SHP77 treated with DMSO at 0.1 percent for 48 hours (cell line): ENCODE measurements at places on chromosomes 2 and 18.

GRCh38 chr2:73177645-73178255, 24.6 kb upstream of the NOTO start:
- no peak for DNase-seq

GRCh38 chr2:152034257-152034801, 64.5 kb downstream of the CACNB4 start:
- no peak for DNase-seq

GRCh38 chr2:105754994-105755393, 10.3 kb downstream of the NCK2 start:
- no peak for DNase-seq

GRCh38 chr2:81304154-81304830, 999.7 kb upstream of the LRRTM1 start:
- DNase-seq, result no peak

DNA sequence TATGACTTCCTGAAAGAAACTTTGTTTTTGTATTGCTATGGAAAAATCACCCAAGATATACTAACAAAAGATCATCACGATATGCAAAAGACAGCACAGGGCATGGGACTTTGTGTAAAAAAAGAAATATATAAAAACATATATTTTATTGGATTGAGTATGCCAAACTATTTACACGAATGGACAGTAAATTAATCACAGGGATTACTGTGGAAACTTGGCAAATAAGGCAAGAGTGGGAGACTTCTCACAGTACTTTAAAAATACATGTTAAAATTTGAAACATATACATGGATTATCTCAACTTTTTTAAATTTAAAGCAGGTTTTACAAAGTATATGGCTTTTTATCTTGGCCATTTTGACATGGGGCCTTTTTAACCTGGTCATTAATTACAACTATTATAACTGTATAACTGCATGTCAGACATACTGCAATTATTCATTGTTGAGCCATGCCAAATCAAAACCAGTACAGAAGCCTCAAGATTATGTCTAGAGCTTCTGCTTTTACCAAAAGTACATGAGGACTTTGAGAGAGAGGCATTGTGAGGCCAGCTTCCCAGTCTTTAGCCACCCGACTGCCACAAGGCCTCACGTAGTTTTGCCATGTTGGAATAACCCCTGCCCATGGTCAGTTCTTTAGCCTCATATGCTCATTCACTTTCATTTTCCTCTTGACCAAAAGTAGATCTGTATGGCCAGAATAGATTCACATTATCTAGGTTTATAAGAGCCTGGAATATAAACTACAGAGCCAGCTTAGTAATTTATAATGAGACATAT, 419.8 kb downstream of the SETBP1 start:
- DNase-seq, result no peak

DNA sequence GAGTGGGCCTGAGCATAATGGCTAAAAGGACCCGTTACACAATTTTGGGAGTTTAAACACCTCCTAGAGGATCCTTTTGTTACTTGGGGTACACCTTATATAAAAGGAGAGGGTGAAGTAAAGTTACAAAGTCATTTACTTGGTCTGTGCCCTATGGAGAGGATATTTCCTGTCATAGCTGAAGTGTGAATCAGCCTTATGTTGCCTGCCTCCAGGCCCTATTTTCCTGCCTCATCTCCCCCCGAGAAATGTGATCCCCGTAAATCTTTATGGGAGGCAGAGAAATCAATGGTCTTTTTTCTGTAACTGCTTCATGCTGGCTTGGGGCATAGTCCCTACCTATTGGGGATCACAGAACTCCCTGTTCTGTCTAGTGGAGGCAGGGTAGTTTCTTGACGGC, 906.6 kb downstream of the DSC3 start:
- no peak for DNase-seq

- no peak for DNase-seq
Measured at GRCh38 chr2:7033136-7033960, 116.1 kb downstream of the RNF144A start.

DNA sequence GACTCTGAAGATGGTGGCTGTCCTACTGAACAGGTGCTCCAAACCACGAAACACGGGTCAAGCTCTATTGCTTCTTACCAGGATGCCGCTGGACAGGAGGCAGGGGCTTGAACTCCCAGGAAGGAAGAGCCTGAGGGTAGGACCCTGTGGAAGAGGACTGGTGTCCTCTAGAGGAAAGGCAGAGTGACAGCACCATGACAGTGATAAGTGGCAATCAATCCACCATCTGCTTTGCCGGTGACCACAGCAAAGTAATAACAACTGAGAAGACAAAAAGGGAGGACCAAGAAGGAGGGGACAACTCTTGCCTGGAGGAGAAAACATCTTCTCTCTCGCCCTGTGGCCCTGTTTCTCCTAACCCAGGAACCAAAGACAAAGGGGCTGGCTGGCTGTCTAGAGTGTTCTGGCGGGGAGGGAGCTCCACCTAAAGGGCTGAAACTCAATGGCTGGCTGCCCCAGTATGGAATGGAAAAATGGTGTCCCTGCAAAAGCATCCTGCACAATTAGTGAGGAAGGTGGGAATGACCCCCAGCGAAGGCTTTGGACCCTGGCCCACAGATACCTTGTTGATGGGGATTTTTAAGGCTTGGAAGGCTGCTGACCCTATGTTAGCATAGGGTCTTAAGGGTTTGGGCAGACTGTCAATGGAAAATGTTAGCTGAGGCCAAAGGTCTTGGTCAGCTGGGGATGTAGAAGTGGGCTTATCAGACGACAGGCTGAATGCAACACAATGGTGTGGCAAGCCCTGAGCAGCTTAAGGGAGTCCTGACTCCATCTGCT, 35.4 kb downstream of the PROC start:
- DNase-seq, result peak; percentile 29

DNA sequence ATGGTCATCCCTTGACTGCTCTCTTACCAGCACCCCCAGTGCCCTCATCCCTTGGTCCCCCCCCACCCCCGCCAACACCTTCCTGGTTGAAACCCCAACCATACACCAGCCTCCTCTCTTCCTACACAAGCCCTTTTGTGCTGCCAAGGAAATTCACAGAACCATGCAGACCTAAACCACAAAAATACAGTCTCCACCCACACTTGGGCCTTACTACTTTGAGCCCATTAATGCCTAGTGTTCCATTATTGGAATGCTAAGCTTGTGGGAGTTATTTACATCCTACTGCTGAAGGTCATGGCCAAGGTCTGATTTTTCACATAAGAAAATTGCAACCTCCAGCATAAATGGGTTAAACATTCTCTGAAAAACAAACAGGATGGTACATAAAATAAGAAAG, 4.1 kb upstream of the CRACDL start:
- no peak for DNase-seq

DNA sequence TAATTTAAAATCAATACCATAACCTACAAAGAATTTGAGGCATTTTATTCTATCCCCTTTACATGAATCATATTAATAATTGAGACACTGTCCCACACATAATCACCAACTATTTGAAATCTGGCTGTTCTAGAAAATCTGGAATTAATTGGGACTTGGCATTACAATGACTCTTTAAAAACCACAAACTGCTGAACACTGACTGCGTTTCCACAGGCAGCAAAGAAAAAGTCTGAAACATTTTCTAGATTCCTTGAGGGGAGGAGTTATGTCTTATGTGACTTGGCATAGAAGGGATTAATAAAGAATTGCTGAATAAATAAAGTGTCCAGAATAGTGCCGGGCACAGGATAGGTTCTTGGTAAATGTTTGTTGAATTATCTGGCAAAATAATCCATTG, 61.4 kb downstream of the GPR39 start:
- no peak for DNase-seq

- DNase-seq, result no peak
Measured at GRCh38 chr2:225463449-225463848, 63.9 kb downstream of the NYAP2 start.

DNA sequence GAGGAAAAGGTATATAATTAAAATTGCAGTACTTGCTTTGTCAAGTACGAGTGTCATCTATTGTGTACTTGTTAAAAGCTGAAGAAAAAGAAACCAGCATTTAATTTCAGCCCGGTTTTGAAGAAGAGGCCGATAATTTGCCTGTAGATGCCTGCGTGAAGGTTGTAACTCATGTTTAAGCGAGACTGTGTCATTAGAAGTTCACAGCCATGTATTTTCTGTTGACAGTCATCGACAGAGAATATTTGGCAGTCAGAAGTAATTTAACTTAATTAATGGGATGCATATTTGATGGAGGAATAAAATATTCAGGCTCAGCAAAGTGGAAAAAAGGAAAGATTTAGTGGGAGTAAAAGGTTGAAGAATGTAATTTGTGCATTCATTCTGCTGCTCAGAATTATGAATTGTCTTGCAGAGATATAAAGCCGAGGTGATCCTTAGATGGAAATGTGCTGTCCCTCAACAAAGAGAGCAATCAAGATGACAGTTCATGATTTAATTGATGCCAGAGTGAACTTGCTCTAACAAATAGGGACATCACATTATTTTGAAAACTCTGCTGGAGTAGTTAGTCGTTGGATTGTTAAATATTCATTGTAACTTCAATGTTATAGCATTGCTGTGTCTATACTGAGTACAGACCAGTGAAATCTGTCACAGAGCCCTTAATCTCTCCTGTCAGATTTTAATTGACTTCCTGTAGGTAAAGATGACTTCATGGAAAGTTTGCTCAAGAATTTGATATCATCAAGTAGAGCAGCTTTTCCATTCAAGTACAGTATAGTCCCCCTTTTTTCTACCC, 53.9 kb downstream of the ZNF407 start:
- no peak for DNase-seq

DNA sequence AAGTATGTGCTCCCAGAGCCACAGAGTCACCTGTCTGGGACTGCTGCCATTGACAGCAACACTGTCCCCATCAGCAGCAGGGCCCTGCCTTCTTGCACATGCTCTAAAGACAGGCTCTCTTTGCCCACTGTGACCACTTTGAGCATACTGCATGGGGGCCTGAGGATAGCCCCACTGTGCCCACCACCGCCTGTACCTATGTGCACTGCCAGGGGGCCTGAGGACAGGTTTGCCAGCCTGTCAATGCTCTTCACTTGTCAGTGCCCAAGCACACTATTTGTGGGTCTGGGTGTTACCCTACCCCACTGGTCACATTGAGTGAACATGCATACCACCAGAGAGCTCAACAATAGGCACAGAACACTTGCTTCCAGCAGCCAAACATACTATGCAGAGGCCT, 1137.0 kb upstream of the FANCL start:
- no peak for DNase-seq
